Stimulated activated CD4-positive, alpha-beta T cell treated with anti-CD3 and anti-CD28 coated beads, TNF-alpha, amount 100 ng/mL, for 1 hour (primary cell): ENCODE measurements at places on chromosomes 7 and 10.

- DNase-seq = no peak
These were observed 545.0 kb upstream of the C7orf33 start for GRCh38 chr7:148045521-148045920.

GRCh38 chr7:84512055-84512454 is 317.5 kb upstream of the SEMA3A start:
- no peak for DNase-seq

GRCh38 chr10:92024700-92025099 is 101.1 kb downstream of the BTAF1 start:
- DNase-seq = no peak

GRCh38 chr7:101121991-101122932 is 4.6 kb upstream of the SERPINE1 start:
- no peak for DNase-seq
